ENCODE measurements at places on chromosomes 16 and 17.

DNA sequence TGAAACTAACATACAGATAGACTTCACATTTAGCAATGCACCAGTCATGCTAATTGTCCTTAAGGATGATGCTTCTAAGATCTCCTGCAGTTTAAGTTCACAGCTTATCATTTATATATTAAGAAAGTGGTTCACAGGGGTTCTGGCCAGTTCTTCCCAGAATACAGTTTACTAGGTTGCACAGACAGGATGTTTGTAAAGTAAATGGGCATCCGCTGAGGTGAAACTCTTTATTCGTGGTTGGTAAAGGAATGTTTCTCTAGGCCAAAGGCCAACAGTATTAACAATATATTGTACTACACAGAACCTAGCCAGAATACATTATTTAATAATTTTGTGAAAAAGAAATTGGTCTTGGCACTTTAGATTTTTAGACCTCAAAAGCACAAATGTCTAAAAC lies 1427.3 kb downstream of the CDH8 start:
- no peak for DNase-seq

DNA sequence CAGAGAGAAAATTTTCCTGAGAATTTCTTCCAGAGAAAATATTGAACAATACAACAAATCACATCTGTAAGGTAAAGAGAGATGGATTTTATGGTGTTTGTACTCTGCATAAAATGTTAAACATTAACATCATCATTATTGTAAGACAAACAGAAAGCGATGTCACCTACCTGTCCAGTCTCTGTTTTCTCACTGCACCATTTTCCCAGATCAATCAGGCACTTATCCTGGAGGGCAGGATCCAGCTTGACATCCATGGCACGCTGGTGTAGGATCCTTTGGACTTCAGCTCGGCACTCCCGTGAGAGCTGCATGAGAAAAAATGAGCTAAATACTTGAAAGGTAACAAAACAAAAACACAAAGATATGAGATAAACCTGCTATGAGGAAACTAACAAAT lies 55.9 kb upstream of the CLEC18B start:
- peak; percentile 21 for DNase-seq

DNA sequence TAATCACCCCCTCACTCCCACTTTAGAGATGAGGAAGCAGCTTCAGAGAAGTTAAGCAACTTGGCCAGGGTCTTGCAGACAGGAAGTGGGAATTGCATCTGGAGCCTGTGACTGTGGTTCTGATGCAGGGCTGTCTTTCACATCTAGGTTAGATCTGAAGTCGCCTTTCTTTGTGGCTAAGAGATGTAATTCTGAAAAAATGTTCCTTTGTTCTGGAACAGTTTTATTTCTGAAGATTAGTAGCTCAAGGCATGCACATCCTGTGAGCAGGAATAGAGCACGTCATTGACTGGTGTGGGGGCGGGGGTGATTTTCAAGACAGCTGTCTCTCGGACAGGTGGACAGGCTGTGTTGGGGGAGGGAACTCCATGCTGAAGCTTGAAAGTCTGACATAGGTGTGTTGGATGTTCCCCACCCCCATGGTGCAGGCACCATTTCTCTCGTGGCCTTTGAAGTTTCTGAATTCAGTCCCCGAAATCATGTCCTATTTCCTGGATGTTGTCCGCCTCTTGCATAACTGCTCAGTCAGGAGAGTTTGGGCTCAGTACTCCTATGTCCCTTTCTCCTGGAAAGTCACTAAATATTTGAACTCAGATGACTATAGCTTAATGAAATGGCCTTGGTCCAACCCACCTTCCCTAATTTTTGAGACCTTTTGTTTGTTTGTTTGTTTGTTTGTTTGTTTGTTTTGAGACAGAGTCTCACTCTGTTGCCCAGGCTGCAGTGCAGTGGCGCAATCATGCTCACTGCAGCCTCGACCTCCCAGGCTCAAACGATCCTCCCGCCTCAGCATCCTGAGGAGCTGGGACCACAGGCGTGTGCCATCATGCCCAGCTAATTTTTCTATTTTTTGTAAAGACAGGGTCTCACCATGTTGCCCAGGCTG lies 21.0 kb upstream of the HERPUD1 start:
- DNase-seq = peak; percentile 36

GRCh38 chr16:79873825-79874224 lies 273.3 kb upstream of the MAF start:
- DNase-seq = no peak

- DNase-seq = peak; percentile 83
Observed at GRCh38 chr17:8785547-8786413, 13.4 kb downstream of the MFSD6L start.

- DNase-seq = peak; percentile 87
Observed at GRCh38 chr17:42135664-42136653, 13.4 kb downstream of the HSPB9 start.

GRCh38 chr16:74092336-74092735 lies 204.3 kb upstream of the PSMD7 start:
- DNase-seq = no peak

- peak; percentile 41 for DNase-seq
Observed at GRCh38 chr16:58306327-58306726, 11.5 kb upstream of the PRSS54 start.

DNA sequence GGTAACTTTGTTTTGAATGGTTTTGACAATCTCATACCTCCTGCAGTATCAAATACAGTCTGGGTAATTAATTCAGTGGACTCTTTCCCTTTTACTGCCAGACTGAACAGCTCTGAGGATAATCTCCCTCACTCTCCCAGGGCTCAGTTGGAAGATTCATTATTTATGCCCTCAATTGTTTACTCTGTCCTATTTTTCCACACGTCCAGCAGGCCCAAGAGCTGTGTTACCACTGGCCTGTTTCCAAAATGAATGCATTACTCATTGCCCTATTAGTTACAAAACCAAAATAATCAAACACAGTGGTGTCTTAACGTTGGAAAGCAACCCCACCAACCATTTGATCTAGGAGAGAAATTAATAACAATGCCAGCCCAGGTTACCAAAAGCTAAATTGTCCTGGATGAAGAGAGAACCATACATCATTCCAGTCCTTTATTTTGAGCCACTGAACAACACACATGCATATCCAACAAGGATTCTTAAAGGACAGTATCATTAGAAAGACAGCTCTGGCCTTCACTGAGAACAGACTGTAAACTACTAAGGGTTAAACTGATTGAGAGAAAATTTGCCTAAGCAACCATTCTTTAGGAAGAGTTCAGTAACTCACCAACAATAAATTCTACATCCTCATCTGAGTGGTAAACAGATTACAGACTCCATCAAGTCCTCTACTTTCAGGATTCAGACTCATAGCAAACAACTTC lies 34.5 kb downstream of the FAM222B start:
- no peak for DNase-seq

- no peak for DNase-seq
Observed at GRCh38 chr16:90083139-90083538, 6.0 kb upstream of the PRDM7 start.

- no peak for DNase-seq
Observed at GRCh38 chr16:81615411-81615810, 163.7 kb upstream of the PLCG2 start.

DNA sequence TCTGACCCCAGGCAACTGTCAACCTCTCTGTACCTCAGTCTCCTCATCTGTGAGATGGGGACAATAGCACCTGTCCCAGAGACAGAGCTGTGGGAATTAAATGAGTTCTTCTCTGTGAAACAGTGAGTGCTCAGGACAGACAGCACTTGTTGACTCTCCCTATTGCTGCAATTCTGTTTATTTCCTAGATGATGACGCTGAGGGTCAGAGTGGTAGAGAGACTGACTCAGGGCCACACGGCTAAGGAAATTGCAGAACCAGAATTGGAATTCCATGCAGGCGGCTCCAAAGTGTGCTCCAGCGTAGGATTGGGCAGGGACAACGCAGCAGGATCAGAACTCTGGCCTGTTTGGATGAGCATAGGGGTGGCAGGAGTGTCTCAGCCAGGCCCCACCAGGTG lies 302.2 kb downstream of the C16orf95 start:
- DNase-seq = no peak

- no peak for DNase-seq
Observed at GRCh38 chr16:5851393-5851982, 753.9 kb upstream of the EEF2KMT start.

DNA sequence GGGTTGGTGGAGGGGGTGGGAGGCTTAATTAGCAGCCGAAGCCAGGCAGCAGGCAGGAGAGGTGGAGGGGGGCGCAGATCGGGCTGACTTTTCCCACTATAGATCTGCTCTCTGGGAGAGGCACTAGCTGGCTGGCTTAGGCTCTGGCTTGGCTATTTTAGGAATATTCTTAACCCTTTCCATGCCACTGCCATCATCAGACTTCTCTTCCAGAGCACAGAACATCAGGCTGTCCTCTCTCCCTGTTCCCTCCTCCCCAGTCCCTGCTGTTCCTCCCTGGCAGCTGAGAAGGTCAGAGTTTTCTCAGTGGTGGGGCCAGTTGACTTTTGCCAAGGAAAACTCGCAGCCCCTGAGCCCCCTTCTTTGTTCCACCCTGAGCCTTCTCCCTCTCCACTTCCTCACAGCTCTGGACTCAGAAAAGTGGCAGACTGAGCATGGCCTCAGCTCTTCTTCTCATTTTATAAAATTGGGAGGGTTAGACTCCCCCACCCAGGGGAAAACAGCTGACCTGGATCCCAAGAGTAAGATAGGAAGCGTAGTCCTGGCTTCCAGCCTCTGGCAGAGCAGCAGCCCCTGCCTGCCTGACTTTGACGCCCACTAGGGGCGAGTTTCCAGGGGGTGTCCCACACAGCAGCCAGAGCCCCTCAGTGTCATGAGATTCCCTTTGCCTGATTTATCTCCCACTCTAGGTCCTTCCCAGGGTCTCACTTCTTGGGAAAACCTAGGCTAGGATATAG lies 9.9 kb upstream of the C1QL1 start:
- no peak for DNase-seq

DNA sequence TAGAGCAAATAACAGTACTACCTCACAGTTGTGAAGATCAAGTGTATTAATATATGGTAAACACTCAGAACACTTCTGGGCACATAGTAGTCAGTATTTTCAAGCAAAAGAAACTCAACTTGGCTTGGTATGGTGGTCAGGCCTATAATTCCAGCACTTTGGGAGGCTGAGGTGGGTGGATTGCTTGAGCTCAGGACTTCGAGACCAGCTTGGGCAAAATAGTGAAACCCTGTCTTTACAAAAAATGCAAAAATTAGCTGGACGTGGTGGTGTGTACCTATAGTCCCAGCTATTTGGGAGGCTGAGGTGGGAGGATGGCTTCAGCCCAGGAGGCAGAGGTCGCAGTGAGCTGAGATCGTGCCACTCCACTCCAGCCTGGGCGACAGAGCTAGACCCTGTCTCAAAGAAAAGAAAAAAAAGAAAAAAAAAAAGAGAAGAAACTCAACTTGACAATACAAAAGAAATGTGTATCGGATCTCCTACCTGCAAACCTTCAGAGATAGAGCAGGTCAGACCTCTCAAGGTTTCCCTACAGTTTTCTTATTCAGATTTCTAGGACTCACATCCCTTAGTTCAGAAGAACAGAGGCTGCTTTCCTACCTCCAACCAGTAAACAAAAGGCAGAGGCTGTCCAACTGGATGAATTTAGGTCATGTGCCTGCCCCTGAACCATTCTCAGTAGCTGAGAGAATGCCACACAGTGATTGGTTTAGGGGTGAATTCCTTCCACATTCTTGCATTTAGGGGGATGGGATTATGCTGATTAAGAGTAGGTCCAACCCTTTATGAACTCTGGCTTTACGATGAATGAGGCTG lies 1.7 kb upstream of the KPNA2 start:
- DNase-seq = no peak

DNA sequence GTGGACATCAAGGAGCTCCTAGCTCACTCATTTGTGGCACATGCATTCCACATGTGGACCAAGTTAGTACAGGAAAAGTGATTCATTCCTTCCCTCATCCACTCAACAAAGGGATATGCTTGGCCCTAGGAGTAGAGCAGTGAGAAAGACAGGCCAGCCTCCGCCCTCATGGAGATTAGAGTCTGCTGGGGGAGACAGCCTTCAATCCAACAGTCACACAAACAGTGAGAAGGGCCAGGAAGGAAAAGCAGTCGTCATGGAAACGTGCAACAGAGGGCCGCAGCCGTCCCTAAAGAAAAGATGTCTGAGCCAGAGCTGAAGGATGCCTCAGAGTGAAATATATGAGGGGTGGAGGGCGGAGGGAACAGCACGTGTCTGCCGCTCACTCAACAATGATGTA lies 109.9 kb downstream of the VPS53 start:
- DNase-seq = no peak

- DNase-seq = no peak
Observed at GRCh38 chr17:73875346-73875745, 231.1 kb upstream of the SDK2 start.

GRCh38 chr16:84367297-84367680 lies 1.0 kb upstream of the ATP2C2 start:
- peak; percentile 68 for DNase-seq

DNA sequence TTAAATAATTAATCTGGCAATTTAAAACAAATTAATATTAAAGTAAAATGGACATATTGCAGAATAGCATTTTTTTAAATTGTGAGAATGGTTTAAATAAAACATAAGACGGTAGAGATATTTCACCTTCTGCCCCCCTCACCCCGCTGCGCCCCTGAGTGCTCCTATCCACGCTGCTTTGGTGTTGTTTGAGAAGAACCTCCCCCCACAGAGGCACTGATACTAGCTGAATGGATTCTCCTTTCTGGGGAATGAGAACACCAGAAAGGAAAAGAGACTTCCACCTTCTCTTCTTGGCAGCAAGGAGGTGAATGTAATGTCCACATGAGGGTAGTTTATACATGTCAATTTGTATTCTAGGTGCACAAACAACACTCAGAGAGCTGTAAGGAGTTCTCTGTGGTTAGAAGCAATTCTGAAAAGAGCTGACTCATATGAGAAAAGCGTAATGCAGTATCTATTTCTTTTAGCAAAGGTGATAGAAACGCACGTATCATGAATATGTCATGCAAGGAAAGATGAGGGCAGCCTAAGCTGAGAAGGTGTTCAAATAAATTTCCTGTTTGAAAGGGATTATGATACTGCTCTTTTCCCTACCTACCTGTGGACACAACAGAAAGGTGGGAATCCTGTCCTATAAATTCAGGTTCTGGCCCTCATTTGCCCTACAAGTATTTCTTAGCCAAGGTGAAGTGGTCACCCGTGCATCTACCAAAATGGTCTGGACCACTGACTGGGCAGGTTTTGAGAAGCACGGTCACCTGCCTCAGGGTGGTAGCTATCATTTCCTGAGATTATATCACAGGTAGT lies 126.9 kb downstream of the PARN start:
- DNase-seq = no peak

DNA sequence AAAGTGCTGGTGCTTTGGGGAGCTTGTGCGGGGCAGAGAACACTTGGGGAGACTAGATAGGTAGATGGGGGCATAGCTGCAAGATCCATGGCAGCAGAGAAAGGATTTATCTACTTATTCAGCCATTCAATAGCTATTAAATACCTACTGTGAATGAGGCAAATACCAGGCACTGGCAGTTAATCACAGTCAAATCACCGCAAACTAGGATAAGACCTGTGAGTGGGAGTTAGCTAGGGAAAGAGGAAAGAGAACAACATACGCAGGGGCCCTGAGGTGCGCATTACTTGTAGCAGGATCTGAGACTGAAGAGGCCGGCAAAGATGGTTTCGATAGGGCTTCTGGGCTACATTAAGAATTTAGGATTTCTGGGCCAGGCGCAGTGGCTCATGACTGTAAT lies 3.8 kb upstream of the ALKBH5 start:
- no peak for DNase-seq
